Activated B cell treated with CpG ODN at 0.5 μM for 24 hours (primary cell): ENCODE measurements at places on chromosomes 6 and 20. TPM values are rescaled to one million over a fixed set of nuclear protein-coding genes. Genes with fewer than 3 reads are reported as not detected.

SNX5 gene
- total RNA-seq, result 125 and 139 TPM in 2 replicates

BANF2 gene
- total RNA-seq, result not detected in 2 replicates

KCNK17 gene
- not detected in 2 replicates for total RNA-seq

DNA sequence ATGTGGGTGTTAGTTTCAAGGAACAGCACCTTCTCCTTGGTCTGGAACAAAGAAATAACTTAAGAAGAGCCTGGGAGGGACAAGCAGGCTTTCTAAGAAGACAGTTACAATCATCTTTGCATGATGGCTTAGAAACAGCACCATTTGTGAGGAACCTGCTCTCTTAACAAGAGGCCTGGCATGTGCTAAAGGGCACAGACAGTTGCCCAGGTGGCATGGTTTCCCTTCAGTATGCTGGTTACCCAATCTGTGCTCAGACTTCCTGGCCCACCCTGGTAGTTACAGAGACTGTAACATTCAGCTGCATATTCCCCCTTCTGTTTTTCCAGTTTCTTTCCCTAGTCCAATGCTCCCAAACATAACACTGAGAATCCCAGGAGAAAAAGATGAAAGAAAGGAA lies 84.0 kb downstream of the CHD6 start:
- no peak overlapping the region for H3K4me3 ChIP-seq
- no peak for DNase-seq
- peaks cover 55% of the 10 kb centered on the region for H3K36me3 ChIP-seq
- H3K27ac ChIP-seq, result no peak overlapping the region
- peaks cover 3% of the 10 kb centered on the region for H3K4me1 ChIP-seq

DNA sequence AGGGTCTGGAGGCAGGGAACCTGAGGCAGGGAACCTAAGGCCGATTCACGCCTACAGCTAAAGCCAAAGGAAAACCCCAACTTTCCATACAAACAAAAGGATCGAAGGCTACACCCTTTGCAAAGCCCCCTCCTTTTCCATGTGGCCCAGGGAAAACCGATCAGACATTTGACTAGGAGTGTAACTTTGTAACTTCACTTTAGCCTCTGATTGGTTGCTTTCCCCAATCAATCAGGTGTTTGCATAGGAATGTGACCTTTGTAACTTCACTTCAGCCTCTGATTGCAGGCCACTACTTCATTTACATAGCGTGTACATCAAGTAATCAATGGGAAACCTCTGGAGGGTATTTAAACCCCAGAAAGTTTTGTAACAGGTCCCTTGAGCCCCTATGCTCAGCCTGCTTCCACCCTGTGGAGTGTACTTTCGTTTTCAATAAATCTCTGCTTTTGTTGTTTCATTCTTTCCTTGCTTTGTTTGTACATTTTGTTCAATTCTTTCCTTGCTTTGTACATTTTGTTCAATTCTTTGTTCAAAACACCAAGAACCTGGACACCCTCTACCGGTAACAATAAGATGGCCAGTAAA lies 43.3 kb downstream of the CHD6 start:
- H3K36me3 ChIP-seq, result peaks cover 11% of the 10 kb centered on the region
- no peaks in the 10 kb centered on the region for H3K27me3 ChIP-seq
- DNase-seq, result no peak

DNA sequence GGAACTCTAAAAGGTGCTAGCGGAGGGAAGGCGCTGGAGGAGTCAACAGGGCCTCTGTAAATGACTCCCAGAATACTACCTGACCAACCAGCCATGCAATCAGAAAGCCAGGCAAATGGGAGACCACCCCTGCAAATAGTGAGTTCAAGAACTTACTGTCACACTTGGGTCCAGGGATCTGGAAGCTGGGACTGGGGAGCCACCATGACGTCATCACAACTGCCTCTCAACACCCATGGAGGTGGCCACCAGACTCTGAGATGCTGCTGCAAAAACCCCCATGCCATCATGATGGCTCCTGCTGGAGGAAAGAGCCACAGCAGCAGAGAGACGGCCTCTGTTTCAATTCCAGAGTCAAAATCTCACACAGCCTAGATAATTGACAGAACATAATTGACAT lies 8.5 kb upstream of the PDYN start:
- H3K4me3 ChIP-seq, result no peak overlapping the region
- DNase-seq, result no peak
- no peak overlapping the region for H3K27ac ChIP-seq
- H3K4me1 ChIP-seq, result no peaks in the 10 kb centered on the region
- H3K36me3 ChIP-seq, result no peaks in the 10 kb centered on the region

DNA sequence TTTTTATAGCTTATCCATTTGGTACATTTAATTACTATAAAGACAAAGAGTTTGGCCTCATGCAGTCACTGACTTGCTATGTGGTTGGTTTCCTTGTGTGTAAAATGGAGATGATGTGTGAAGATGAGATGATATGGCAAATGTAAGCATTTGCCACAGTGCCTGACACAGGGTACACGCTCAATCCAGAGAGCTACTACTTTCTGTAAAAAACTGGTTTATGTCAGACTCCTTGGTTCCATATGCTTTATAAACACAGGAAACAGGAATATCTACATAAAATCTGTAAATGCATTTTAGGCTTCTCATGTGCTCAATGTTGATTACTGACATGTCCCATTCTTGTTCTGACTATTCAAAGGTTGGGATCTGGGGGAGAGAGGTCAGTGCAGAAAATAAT lies 10.4 kb downstream of the HIVEP1 start:
- no peak overlapping the region for H3K4me3 ChIP-seq
- H3K36me3 ChIP-seq, result peaks cover 65% of the 10 kb centered on the region
- H3K4me1 ChIP-seq, result peaks cover 31% of the 10 kb centered on the region
- no peak overlapping the region for H3K27ac ChIP-seq
- H3K27me3 ChIP-seq, result no peaks in the 10 kb centered on the region
